ENCODE measurements at places on chromosomes 1 and 21.

- no peak for DNase-seq
Measured at GRCh38 chr1:64826991-64827390, 82.1 kb downstream of the RAVER2 start.

- DNase-seq = no peak
Measured at GRCh38 chr1:145936247-145936646, 9.0 kb upstream of the RBM8A start.

GRCh38 chr1:102174259-102174863 lies 177.6 kb upstream of the OLFM3 start:
- no peak for DNase-seq

DNA sequence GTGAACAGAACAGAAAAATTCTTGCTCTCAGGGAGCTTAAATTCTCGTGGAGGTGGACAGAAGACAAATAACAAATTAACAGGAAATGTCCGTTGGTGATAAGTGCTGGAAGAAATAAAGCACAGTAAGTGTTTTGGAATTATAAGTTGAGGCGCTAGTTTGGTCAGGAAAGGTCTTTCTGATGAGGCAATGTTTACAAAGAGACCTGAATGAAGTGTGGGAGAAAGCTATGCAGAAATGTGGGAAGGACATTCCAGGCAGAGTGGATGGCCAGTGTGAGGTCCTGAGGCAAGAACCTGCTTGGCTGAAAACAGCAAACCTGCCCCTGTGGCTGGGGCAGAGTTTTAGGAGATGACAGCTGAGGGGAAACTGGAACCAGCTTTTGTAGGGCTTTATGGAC lies 23.3 kb downstream of the NGF start:
- DNase-seq = no peak

- DNase-seq = no peak
Measured at GRCh38 chr1:68706639-68707317, 209.9 kb upstream of the DEPDC1 start.

- DNase-seq = no peak
Measured at GRCh38 chr1:238329671-238330070, 438.9 kb upstream of the ZP4 start.

- DNase-seq = no peak
Measured at GRCh38 chr1:183873642-183874041, 68.7 kb downstream of the RGL1 start.

DNA sequence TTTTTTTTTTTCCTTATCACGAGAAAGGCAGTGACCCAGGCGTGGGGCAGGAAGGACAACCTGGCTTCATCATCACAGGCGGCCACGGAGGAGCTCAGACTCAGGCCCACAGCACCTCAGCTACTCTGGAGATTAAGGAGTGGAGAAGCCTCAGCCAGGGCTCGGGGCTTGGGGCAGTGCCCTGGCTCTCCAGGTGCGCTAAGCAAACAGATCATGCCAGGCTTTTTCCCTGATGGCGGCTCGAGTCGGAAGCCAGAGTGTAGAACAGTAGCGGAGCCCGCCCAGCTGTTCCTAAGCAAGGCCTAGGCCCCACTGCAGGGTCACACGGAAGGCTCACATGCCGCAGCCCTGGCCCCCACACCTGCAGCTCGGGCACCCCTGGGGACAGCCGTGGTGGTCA lies 70.7 kb downstream of the AGPAT3 start:
- no peak for DNase-seq

GRCh38 chr1:239315631-239316217 lies 70.6 kb upstream of the CHRM3 start:
- no peak for DNase-seq

- no peak for DNase-seq
Measured at GRCh38 chr1:174204697-174205308, 45.5 kb downstream of the RABGAP1L start.

GRCh38 chr1:159548126-159548525 lies 12.3 kb upstream of the OR10J5 start:
- DNase-seq = no peak

GRCh38 chr1:172292840-172293239 lies 127.6 kb upstream of the C1orf105 start:
- DNase-seq = no peak

DNA sequence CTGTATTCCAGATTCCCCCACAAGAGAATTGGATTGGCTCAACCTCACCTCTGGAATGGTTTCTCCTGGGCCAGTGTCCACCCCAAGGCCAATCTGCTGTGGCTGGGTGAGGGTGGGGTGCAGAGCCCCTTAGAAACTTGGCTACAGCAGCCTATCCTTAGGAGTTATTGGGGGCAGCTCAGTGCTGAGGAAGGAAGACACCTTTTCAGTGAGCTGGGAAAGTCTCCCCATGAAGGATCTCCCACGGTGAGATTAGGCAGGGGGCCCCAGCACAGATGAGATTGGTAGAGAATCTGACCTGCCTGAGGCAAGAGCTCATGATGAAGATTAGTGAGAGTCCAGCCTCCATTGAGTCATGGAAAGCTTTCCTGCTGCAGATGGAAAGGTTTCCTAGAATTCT lies 78.4 kb downstream of the CCDC185 start:
- no peak for DNase-seq

GRCh38 chr1:206094024-206094423 lies 23.2 kb downstream of the AVPR1B start:
- no peak for DNase-seq

GRCh38 chr1:78277253-78277652 lies 213.5 kb upstream of the PTGFR start:
- DNase-seq = no peak

DNA sequence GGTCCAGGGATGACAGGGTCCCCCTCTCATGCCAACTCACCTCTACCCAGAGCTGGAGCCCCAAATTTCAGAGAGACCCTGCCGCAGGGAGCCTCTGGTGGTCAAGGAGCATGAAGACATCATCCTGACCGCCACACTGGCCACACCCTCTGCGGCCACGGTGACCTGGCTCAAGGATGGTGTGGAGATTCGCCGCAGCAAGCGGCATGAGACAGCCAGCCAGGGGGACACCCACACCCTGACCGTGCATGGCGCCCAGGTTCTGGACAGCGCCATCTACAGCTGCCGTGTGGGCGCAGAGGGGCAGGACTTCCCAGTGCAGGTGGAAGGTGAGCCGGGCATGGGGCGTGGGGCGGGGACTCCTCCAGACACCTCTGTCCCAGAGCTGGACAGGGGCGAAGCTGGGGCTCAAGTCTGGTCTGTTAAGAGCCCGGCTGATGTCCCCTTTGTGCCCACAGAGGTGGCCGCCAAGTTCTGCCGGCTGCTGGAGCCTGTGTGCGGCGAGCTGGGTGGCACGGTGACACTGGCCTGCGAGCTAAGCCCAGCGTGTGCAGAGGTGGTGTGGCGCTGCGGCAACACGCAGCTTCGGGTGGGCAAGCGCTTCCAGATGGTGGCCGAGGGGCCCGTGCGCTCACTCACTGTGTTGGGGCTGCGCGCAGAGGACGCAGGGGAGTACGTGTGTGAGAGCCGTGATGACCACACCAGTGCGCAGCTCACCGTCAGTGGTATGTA lies 66.0 kb downstream of the OBSCN start:
- DNase-seq = no peak

DNA sequence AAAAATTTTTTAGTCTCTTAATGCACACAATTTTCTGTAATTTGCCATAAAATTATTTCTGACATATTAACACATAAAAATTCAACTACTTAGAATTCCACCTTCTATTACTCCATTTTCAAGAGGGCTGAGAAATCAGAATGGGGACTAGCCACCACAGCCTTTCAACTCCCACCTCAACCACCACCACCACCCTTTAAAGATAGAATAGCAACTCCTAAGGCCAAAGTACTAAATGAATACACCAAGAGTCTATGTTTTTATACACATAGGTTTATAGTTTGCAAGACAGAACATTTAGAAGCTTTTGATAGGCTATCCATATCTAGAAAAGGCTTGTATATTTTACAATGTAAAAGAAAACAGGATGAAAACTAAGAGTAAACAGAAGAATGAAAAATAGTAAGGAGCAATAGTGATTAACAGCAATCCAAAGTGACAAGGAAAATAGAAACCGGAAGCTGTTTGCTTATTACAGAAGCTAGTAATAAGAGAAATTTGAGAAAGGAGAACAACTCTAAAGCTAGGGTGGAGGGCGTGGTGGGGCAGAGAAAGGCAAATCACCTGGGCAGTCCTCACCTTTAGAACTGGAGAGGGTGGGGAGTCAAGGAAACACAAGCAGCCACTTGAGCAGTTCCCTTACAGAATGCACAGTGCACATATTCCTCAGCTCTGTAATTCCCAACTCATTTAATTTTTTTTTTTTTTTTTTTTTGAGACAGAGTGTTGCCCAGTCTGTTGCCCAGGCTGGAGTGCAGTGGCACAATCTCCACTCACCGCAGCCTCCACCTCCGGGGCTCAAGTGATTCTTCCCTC lies 27.7 kb downstream of the EPS15 start:
- DNase-seq = no peak

DNA sequence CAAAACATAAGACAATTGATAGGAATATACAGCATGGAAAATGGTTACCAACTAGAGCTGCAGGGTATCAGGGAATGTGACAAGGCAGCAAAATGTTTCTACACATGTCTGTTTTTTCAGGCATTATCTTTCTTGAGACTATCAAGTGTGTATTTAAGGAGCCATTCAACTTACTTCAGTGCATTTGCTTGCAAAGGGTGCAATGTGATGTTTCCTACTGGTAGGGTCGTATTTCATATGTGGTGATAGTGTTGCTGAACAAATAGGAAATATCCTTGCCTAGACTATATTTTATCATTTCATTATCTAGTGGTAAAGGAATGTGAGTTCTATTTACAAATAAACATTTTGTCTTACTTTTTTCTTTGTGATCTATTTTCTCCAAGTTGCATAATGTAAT lies 42.4 kb downstream of the PTPRC start:
- no peak for DNase-seq

- DNase-seq = no peak
Measured at GRCh38 chr21:33169359-33169758, 60.4 kb upstream of the IFNAR2 start.

GRCh38 chr1:37802439-37802838 lies 5.2 kb upstream of the C1orf122 start:
- DNase-seq = no peak

DNA sequence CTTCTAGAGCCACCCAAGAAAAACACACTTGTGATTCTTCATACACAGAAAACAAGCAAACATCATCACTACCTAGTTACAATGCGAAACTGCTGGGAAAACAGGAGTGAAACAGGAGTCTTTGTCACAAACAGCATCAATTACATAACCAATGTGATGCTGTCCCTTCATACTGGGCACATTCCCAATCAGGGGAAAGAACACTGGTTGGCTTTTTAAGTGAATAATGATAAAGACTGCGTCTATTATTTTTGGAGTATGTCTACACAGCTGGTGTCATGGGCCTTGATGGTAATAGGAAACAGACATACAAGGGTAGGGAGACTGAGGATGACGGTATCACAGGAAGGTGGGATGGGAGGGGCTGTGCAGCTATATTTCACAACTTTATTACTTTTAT lies 43.3 kb downstream of the SIPA1L2 start:
- DNase-seq = no peak

GRCh38 chr1:25222606-25223005 lies 9.7 kb downstream of the SYF2 start:
- no peak for DNase-seq

DNA sequence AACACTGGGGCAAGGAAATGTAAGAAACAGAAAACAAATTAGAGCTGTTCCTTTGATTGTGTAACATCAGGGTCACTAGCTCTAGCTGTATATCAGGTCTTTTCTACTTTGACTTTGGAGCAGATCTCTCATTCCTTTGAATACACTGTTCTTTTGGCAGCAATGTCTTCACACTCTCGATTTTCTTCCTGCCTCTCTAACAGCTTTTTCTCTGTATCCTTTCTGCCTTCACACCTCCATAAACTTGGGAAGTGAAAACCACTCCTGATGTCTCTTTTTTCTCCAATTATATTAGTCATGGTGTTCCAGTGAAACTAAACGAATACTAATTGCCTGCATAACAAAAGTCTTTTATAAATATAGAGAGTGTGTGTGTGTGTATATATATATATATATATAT lies 1458.0 kb downstream of the NCAM2 start:
- no peak for DNase-seq

GRCh38 chr1:155127105-155127966 lies at the start of gene EFNA1:
EFNA1 (plus strand) TSS chr1:155127876; CDS start chr1:155127978, 102 bp downstream.
- no peak for DNase-seq

DNA sequence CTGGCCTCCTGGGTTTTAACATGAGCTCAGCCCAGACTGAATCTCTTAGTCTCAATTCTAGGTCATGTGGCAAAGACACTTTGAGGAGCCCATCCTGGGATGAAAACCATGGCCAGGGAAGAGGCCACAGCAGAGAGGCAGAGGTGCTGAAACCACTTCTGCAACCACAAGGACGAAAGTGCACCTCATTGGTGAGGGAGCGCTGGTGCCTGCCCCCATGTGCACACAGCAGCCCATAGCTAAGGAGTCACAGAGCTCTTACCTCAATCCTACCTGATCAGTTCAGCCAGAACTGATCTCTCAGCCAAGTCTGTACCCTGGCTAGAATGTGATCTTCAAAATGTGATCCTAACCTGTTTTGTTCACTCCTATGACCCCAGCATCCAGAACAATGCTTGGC lies 32.9 kb upstream of the SRP9 start:
- no peak for DNase-seq

GRCh38 chr21:38323721-38324531 lies 67.1 kb downstream of the KCNJ15 start:
- no peak for DNase-seq

GRCh38 chr1:107804134-107804533 lies 160.8 kb downstream of the VAV3 start:
- no peak for DNase-seq

DNA sequence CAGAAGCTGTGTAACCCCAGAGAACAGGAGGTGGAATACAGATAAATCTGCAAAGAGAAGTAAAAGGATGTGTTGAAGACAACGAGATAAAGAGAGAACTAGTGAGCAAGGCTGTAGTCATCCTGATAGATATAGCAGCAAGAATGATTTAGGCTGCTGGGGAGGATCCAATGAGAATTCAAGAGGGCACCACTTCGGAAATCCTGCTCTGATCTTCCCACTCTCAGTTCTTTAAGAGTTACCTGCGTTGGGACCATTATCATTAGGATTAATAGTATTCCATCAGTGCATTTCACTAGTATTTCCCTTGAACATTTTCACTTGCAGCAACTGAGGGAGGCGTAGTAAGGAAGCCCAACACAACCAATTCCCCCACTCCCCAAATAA lies at the start of gene BRINP3:
Gene BRINP3, minus strand, starts transcription at position 103 of the 387 bp plus-strand sequence.
- DNase-seq = no peak

DNA sequence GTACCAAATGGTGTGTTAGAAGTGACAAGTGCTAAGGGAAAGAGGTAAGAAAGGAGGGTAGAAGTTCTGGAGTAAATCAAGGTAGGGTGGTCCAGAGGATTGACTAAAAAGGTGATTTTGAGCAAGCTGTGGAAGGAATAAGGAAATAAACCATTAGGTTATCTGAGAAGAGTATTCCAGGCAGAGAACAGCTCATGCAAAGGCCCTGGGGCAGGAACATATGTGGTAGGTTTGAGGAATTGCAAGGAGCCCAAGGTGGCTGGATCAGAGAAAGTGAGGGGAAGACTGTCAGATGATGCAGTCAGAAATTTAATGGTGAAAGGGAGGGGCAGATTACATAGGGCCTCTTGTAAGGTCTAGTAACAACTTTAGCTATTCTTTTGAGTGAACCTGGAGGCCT lies 302.6 kb downstream of the PBX1 start:
- DNase-seq = no peak
